ENCODE measurements at places on chromosomes 5 and 9.
A peak's percentile ranks its signal among the peaks of the same experiment; 100 is the strongest.

- DNase-seq, result no peak
Measured at GRCh38 chr5:91318724-91319123, 64.4 kb downstream of the ARRDC3 start.

GRCh38 chr5:14245132-14245925, 102.2 kb downstream of the TRIO start:
- DNase-seq, result no peak

DNA sequence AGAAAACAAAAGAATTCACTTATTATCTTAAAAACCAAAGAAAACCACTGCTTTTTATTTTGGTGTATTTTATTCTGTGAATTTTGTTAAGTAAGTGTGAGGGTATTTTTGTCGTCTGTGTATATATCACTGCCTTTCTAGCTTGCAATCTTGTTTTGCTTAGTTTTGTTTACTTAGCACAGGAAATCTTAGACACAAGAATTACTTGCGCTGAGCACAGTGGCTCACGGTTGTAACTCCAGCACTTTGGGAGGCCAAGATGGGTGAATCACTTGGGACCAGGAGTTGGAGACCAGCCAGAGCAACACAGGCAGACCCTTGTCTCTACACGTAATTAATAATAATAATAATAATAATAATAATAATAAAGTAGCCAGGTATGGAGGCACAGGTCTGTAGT, 230.3 kb downstream of the PAPPA start:
- no peak for DNase-seq

- DNase-seq, result no peak
Measured at GRCh38 chr5:72463449-72464052, 43.7 kb downstream of the ZNF366 start.

GRCh38 chr9:2798423-2798822, 45.5 kb downstream of the PUM3 start:
- no peak for DNase-seq

DNA sequence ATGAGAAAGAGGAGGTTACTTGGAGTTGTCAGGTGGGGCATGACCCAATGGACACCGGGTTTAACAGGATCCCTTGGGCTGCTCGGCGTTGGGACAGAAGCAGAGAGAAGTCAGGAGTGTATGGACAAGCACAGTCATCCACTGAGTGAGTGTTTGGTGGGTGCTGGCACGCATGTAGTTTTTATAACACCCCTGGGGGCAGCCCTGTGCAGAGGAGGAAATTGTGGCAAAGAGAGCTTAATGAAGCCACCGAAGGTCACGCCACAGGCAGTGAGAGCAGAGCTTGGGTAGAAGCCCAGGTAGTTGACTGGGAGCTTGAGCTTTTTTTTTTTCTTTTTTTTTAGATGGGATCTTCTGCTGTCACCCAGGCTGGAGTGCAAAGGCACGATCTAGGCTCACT, 43.2 kb upstream of the IER5L start:
- no peak for DNase-seq

DNA sequence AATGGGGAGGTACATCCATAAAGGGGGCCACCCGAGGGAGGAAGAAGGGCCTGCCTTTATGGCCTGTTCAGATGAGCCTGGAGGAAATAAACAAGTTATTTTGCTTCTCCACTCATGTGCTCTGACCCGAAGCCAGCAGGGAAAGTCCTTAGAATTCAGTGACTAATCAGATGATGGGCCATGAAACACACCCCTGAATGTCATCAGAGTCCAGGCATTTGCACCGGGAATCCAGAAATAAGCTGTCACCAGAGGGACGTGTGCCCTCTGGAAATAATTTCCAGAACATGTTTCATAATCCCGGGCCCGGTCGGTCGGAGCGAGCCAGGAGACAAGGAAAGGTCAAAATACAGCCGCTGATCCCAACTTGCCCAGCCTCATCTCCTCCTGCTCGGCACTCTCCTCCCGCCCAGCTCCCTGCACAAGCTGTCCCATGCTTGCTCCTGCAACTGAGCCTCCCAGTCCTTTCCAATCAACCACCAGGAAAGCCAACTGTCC, 73.6 kb upstream of the ZNF622 start:
- DNase-seq, result no peak

DNA sequence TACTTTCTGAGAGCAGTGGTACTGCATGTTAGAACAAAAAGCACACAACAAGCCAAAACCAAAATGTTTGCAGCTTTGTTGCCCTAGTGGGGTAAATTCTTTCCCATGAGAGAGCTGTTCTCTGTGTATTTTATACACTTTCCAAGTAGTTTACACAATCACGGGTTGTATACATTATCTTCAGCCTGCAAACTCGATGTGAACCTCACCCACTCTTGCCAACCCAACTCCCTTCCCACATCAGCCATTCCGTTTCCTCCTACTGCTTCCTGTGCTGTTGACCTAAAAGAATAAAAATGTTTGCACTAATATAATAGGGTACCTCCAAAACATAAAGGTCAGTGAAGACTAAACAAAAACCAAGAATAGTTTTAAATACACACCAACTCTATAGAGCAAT, 47.0 kb downstream of the IQGAP2 start:
- DNase-seq, result no peak

- DNase-seq, result no peak
Measured at GRCh38 chr9:33880211-33881089, 63.5 kb downstream of the UBE2R2 start.

GRCh38 chr5:73298772-73299630, 126.0 kb downstream of the TMEM174 start:
- peak; percentile 40 for DNase-seq

DNA sequence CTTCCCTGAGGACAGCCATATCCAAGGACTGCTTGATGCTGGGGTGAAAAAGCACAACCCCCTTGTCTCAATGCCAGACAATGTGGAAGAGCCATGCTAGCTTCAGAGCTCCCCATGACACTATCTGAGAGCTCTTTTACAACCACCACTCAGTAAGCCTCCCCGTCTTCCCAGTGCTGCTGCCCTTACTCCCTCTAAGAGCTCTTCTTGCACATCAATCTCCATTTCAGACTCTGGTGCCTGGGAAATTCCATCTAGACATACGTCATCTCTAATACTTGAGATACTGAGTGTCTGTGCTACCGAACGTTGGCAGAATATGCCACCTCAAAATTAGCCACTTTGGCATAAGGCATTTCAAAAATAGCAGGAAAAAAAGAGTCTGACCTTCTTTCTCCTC, 94.5 kb downstream of the EDIL3 start:
- DNase-seq, result no peak

DNA sequence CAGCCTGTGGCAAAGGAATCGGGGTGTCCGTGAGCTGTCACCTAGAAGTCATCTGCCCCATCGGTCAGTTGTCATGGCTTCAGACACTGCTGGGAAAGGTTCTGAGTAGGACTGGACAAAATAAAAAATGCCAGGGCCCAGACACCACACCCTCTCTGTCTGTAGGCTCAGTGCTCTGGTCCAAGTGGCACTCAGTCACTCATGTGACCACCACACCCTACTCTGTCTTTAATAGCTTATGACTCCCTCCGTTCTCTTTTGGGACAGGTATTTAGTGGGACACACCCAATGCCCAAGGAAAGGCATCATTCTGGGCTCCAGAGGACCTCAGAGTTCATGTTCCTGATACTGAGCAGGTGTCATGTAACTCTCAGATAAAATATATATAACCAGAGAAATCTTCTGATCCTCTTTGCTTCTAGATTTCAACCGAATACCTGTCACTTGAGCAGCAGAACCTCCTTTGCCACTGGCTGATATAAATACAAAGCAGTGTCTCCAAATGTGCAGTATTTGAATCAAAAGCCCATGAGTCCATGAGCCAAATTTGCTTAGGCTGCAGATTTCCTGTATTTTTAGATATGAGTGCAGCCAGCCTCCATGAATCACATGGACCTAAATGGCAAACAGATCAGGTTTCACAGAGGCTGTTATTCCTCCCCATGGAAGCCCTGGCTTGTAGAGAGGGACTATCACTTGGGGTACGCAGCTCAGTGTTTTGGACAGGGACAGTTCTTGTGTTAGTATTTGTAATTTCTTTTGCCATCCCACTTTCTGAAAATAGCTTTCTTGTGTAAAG, 272.0 kb downstream of the ARHGAP26 start:
- DNase-seq, result no peak

- no peak for DNase-seq
Measured at GRCh38 chr9:4639420-4639819, 22.7 kb upstream of the PLPP6 start.

DNA sequence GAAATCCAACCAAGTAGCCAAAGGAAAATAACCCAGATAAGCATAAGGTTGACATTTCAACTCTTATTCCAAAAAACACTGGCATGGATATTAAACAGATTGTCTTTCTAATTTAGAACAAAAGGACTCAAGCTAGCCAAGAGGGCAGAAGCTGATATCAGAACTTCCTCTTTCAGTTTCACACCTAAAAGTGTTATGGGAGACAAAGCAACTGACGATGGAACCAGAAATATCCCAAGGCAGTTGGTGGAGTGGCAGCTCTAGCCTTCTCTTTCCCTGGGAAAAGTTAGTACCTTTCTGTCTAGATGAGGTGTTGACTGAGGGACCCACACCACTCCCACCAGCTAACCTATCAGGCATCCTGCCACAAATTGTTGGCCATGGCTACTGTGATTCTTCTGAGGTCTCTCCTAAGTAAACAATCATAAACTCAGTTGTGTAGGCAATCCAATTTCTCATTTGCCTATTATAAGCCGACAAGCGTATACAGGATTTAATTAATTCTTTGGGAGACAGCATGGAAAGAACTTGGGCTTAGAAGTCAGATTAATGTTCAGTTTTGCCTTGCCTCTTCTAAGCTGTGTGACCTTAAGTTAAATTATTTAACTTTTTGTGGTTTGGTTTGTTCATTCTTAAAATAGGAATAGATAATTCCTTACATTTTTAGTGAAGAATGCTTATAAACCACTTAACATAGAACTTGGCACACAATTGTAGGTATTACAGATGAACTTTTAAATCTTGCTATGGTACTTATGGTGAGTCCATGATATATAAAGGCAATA, 110.9 kb upstream of the ADAMTSL1 start:
- DNase-seq, result no peak

DNA sequence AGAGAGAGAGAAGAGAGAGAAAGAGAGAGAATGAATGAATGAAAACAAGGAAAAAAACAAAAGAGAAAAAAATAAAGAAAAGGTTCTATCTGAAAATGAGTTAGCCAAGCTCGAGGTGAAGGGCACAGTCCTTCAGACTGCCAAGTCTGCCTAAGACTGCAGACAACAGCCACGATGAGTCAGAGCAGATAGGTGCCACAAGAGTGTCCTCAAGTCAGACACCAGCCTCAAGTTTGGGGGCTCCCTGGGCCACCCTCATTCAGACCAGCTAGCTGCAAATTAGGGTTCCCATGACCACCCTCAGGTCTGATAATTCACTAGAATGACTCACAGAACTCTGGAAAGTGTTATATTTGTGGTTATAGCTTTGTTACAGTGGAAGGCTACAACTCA, 13.9 kb upstream of the HABP4 start:
- no peak for DNase-seq

DNA sequence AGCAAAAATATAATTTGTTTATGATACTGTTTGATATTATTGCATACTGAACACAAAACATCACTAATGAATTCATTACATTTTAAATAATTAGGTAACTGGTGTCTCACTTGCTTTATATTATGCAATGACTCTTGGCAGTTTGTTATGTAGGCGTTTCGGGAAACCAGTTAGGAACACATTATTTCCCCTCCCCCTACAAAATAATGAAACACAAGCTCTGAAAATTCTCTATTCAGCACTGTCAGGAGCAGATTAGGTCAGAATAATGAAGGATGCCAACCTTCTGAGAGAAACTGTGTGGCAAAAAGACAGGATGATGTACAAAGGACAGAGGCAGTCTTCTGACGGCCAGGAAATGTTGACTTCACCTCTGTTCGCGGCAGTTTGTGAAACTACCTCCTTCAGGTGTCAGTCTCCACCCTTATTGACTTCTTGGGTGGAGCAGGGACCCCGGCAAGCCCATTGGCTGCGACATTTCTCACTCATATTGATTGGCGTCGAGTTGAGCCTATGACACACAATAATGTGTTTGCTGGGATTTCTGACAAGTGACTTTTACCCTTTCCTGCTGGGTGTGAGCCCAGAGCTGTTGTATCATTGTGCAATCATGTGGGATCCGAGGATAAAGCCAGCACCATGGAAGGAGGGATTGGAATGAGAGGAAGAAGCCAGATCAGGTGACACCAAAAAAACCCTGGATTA, 33.9 kb downstream of the SH3PXD2B start:
- no peak for DNase-seq

- DNase-seq, result no peak
Measured at GRCh38 chr5:72314571-72315172, 5.4 kb downstream of the MRPS27 start.
